NCI-H748 treated with DMSO at 0.1 percent for 48 hours (cell line): ENCODE measurements at places on chromosomes 11 and 22.

- no peak for DNase-seq
Measured at GRCh38 chr11:83033371-83033770, 38.3 kb downstream of the RAB30 start.

GRCh38 chr11:64585150-64585549 is 5.9 kb upstream of the SLC22A12 start:
- DNase-seq, result no peak

- DNase-seq, result no peak
Measured at GRCh38 chr11:8776209-8776608, 93.6 kb downstream of the RPL27A start.

- no peak for DNase-seq
Measured at GRCh38 chr22:28983190-28983589, 78.4 kb downstream of the C22orf31 start.
